ENCODE measurements at places on chromosomes 4 and X.
A peak's percentile ranks its signal among the peaks of the same experiment; 100 is the strongest.

- no peak for DNase-seq
Observed at GRCh38 chr4:5127556-5127955, 76.3 kb downstream of the STK32B start.

DNA sequence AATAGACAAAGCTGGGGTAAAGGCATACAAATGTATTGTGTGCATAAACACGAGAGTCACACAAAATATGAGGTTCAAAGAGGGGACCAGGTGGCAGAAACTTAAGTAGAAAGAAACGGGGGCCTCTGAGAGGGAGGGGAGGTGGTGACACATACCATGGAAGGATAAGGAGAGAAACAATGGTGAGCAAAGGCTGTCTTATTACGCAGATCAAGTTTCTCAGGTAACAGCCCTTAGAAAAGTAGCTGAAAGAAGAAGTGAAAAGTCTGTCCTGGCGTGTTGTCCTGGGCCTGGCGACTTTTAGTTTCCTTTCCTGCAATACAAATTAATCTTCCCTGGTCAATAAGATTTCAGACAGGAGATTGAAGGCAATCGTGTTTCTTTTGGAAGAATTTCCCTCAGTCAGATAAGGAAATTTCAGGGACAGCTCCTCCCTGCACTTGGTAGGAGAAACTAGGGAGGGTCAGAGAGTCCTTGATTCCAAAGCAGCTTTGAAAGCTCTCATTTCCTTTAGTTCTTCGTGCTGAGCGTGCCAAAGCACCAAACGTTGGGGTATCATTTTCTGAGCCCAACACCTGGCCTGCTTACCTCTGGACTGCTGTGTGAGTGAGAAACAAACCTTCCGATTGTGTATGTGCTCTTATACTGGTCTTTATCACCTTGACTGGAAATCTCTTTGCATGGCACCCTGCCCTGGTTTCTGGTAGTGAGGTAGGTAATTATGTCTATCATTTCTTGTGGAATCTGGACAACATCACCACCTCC, 676.7 kb upstream of the LCORL start:
- DNase-seq: no peak

DNA sequence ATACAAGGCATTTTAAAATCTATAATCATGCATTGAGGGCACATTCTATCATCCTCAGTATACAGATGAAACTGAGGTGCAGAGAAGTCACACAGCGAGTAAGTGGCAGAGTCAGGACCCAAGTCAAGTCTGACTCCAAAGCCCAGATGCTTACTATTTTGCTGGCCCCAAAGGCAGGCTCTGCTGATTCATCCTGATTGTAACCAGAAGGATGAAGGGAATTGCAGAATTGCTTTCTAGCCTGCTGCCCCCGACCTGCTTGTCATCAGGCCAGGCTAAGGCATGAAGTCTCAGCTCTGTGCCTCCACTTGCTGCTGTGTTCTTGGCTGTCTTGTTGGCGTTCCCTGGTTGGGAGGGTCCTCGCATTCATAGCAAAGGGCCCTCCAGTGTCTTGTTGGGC, 62.7 kb downstream of the SLC9A6 start:
- no peak for DNase-seq

DNA sequence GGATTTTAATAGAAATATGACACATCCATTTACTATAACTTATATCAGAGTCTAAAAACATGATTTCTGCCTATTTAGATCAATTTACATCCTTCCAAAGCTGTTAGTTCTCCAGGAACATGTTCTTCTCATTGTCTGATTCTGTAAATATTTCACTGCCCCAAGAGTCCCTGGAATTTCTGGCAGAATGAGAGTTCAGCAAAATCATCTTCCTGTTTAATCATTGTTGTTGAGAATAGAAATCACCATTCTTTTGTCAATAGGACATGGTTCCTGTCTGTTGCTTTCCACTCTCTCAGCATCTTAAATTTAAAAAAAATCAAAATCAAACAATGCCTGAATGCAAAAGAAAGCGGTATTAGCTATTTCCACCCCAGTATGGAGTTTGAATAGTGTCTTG, 172.8 kb upstream of the FRMPD4 start:
- DNase-seq: no peak

DNA sequence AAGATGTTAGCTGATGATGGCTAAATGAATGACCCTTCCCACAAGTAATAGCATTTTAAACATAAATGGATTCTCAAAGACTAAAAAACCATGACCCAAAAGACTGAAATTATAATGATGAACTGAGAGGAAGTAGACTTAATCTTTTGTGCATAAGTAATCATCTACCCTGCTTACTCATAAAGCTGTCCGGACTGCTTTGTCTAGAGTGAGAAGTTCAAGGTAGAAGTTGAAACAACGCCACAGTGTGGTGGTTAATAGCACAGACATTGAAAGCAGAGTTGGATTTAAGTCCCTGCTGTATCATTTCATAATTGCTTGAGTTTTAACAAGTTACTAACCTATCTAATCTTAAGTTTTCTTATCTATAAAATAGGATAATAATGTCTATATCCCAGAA, 346.6 kb downstream of the CENPC start:
- DNase-seq: peak; percentile 38

DNA sequence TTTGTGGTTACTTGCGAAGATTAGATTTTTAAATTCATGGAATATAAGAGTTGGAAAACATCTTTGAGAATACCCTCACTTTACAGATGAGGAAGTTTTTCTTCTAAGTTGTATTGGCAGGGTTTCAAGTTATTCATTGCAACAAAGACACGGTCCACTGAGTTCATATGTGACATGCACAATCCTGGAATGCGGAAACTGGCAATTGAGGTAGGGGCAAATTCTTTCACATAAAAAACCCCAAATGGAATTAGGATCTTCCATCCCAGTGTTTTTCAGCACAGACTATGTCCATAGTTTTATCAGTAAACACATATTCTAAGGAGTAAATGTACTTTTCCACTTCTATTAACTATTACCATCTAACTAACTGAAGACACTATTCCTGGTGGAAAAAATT, 81.8 kb upstream of the NAP1L5 start:
- peak; percentile 59 for DNase-seq

GRCh38 chr4:54315561-54316538, 86.8 kb downstream of the PDGFRA start:
- no peak for DNase-seq

DNA sequence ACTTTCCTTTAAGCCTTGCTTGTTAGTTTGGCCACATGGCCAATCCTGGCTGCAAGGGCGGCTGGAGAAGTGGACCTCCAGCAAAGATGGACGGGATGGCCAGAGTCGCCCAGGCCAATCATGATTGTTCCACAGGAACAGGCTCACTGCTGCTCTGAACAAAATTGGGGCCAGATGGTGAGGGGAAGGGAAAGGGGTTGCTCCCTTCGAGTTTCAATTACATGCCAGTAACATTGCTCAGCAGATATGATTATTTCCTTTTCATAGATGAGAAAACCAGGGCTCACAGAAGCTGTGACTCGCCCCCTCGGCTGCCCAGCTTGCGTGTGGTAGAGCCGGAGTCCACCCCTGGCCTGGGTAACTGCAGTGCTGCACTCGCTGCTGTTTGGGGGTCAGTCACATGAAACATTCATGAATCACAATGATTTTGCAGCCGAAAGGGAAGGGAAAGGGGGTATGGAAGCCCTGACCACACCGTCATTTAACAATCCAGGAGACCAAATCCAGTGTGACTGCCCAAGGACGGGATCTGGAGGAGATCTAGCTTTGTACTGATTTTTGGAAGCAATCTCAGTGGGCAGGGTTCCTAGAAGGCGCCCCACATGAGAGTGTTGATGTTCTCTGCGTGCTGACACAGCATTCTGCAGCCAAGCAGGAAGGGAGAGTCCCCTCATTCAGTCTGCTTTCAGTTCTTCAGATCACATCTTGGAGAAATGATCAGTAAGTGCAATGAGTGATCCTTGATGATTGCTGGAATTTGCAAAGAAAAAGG, 77.3 kb upstream of the MSX1 start:
- no peak for DNase-seq

DNA sequence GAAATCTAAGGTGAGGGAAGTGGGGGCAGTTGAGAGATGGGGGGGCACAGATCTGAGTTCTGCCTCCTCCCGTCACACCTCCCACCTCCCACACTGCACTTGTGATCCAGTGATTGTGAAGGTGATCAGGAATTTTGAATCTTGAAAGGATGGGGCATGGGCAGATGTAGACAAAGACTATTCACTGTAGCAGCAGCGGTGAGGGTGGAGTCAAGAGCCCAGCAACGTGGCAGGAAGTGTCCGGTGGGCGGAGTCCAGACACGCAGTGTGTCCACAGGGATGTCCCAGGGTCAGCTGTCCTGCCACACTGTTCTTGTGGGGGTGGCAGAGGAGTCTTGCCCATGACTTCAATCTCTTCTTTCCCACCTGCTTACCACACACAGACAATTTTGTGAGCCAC, 330.5 kb upstream of the GALNT7 start:
- DNase-seq: no peak

DNA sequence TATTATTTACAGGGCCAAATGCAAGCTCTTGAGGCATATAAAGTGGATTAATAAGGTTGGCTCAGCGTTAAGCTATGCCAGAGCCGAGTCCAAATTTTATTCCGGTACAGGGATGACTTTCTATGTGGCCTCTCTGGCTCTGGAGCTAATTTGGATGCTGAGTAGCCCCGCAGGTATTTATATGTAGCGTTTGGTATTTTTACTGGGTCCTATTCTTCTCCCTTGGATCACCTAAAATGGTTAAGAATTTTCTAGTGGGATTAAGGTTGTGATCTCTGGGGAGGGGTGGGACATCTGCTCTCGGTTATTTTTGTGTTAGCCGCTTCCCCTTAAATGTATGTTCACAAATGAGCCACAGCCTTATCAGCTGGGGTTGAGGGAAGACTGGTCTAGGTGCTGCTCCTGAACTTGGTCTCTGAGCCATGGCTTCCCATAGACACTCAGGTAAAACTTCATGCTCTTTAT, 49.4 kb downstream of the FHL1 start:
- no peak for DNase-seq

DNA sequence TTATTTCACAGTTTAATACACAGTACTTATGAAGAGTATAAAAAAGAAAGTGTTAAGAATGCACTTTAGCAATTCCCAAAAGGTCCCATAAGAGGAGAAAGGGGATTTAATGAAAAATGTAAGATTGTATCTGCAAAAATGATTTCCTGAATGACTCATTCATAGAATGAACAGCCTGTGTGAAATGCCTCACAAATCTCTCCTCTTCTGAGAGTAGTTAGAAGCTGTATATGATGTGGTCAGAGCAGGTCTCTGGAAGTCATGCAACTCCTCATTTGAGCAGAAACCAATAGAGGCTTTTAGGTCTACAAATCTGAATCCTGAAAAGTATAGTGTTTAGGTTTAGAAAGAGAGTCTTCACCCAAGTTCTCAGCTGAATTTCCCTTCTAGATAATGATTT, 381.3 kb upstream of the INTU start:
- DNase-seq: peak; percentile 28

DNA sequence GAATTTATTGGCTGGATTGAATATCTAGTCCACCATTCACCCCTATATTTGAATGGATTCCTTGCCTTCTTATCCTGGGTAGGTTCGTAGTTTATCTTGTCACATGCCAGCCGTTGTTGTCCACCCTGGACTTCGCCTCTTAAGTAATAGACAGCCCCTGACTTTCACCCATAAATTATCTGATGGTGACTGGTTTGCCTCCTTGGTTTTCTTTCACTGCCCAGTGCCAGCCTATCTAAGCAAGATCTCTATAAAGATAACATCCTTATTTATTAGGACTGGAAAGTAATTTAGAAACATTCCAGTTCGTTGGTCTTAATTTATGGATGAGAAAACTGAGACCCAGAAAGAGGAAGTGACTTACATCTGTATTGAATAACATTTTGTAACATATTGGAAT, 410.3 kb downstream of the RPA4 start:
- no peak for DNase-seq

DNA sequence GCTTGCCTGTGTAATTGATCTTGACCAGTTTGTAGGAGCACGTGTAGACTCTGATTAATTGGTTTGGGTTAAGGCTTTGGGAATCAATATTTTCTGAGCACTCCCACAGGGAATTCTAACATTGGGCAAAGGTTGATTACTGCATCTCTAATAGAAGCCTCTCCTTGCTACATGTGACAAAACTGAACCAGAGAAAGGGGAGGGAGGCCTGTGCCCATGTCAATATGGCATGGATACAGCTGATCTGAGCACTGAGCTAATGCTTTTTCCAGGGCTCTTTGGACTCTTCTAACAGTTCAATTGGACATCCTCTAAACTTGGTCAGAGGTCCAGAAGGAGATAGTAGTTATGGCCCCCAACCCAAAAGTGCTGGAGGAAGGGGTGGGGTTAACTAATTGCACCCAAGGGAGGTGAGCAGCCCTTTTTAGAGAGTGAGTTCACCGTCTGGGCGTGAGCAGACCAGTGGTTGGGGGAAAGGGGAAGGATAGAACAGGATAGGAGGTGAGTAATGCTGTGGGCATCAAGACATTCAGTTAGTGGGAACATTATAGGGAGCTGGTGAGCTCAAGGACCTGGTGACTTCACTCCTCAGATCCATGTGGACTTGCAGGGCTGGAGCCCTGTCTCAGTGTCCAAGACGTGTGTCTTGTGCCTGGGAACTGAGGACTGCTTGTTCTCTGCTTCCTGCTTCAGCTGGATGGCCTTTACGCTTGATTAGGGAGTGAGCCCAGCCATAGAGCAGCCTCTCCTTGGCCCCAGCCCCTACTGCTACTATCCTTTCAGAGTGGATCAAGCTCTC, 22.8 kb downstream of the MSN start:
- DNase-seq: peak; percentile 50

DNA sequence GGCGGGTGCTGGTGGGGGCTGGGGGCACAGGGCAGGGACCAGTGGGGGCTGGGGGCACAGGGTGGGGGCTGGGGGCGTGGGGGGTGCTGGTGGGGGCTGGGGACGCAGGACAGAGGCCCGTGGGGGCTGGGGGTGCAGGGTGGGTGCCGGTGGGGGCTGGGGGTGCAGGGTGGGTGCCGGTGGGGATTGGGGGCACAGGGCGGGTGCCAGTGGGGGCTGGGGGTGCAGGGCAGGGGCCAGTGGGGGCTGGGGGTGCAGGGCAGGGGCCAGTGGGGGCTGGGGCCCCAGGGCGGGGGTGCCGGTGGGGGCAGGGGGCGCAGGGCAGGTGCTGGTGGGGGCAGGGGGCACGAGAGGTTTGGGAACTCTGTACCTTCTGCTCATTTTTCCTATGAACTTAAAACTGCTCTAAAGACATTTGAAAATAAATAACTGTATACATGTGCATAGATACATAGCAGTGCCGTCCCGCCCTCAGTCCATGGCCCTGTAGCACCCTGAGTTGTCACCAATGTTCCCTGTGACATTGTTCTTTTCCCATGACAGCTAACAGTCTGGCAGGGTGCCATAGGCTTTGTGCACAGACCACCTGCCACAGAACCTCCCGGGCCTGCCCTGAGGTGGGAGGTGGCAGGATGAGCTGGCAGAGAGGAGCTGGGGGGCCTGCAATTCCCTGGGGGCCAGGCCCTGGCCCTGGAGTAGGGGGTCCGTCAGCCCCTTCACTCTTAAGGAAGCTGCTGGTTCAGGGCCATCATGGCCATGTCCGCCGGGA, 35.6 kb upstream of the ADRA2C start:
- DNase-seq: no peak

GRCh38 chr4:104302731-104303130, 192.0 kb downstream of the CXXC4 start:
- DNase-seq: no peak

DNA sequence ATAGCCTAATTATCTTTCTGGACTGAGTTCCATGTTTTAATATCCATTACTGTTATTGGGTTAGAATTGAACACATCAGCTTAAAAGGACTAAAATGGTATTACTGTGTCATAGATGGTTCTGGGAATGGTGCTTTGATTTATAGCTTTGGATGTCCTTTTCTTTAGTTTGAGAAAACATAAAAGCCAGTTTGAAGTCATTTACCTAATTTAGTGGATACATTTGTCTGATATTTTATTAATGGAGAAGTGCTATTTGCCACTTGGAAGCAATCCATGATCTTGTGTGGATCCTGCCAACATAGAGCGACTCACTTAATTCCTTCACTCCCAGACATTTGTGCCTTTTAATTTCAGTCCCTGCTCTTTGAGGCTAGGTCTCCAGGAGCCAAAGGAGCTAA, 212.4 kb upstream of the PACRGL start:
- DNase-seq: no peak
